Choroid plexus epithelial cell (primary cell): ENCODE measurements at places on chromosomes 2 and 18.
A peak's percentile ranks its signal among the peaks of the same experiment; 100 is the strongest.

DNA sequence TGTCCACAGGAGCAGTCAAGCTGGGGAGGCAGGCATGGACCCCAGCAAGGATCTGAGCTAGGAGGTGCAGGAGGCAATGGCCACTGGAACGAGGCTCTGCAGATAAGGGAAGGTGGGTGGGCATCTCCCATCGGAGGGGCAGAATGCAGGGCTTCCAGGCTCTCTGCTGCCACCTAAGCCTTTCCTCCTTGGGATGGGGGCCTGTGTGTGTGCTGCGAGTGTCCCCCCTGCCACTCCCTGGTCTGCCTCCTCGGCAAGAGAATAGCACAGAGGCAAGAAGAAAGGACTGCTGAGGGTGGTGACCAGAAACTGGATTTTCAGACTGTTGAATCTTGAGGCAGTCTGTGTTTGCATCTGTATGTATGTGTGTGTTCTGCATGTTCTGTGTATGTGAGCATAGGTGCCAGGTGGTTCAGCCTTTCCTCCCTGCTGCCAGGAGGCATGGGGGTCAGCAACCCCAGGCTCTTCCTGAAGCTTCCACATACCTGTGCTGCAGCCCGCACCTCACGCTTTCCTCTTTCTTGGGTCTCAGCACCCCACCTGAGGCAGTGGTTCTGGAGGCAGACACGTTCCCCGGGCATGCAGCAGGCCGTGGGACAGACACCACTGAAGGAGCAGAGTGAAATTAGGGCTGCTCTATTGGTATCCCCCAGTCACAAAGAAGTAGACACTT, 86.7 kb downstream of the EPAS1 start:
- no peak for DNase-seq

DNA sequence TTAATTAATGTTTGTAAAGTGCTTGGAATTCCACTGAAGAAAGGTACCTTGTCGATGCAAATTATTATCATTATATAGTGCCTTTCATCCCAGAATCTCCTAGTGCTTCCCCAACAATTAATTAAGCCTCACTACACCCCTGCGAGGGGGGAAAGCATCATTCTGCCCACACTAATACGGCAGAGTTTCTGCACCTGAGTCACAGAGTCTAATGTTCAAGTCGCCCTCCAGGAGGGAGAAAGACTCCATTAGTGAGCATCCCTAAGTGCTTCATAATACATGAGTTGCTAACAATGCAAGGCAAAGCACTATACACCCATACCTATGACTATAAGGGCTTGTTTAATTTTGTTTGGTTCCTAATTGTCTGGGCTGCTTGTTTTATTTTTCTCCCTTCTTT, 25.4 kb upstream of the NRP2 start:
- no peak for DNase-seq

DNA sequence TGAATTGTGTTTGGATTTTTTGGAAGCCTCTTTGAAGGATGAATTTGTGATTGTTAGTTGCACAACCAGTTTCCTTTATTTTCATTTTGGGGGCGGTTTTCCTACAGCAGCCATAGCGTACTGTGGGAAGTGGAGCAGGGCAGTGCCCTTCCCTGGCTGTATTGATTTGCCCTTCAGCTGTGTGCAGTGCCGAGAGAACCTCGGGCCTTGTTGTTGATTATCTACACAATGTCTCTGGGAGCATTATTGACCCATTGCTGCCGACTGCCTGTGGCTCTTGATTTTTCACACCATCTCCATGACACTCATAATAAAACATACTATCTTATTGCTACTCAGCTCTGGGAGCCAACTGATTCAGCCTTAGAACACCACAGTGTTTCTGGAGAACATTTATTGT, 162.2 kb upstream of the BOD1L2 start:
- no peak for DNase-seq

DNA sequence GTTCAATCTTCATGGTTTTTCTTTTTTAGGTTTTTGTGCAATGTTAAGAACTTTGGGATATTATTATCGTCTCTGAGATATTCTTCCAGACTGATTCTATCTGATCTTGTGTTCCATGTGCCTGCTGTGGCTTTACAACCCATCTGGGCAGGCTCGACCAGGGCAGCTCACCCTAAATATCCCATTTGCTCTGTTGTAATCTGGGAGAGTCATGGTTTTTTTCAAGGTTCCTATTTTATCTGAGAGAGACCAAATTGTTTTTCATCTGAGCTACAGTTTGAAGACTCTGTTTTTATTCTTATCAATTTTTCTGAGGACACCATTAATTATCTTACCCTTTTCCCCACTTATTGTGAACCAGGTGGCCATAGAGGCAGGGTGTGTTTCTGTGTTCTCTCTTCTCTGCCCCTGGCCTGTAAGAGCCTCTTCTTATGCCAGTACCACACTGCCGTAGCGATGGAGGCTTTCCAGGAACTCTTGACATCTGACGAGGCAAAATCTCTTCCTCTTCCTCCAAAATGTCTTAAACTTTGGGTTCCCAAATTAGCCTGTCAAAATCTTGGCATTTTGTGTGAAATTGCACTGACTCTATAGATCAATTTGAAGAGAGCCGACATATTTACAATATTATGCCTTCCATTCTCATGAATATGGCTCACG, 3.1 kb downstream of the SP140L start:
- DNase-seq = no peak

DNA sequence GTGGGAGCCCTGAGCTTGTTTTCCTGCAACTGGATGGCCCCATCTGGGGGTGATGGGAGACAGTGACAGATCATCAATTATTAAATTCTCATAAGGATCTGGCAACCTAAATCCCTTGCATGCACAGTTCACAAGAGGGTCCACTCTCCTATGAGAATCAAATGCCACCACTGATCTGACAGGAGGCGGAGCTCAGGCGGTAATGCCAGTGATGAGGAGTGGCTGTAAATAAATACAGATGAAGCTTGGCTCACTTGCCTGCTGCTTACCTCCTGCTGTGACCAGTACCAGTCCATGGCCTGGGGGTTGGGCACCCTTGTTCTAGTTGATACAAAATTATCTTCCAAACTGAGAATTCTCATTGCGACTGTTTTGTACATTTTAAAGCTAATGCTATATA, 258.6 kb downstream of the CTNNA2 start:
- no peak for DNase-seq

DNA sequence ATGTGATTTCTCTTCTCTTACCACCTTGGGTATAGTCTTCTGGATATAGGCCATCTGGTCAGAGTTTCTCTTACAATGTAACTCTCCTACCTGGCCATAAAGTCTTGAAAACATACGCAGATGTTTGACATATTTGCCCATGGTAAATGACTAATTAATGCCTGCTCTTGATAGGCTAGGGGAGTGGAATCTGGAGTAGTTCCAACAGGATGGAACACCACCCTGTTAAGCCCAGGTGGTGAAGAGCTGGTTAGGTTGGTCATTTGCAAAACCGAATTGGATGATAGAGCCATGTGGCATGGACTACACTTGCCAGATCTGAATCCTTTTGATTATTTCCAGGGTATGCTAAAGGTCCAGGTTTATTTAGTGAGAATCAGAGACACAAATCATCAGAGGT, 36.5 kb downstream of the HADHB start:
- no peak for DNase-seq

- DNase-seq = no peak
Observed at GRCh38 chr2:81648370-81648769, 1343.8 kb upstream of the LRRTM1 start.

DNA sequence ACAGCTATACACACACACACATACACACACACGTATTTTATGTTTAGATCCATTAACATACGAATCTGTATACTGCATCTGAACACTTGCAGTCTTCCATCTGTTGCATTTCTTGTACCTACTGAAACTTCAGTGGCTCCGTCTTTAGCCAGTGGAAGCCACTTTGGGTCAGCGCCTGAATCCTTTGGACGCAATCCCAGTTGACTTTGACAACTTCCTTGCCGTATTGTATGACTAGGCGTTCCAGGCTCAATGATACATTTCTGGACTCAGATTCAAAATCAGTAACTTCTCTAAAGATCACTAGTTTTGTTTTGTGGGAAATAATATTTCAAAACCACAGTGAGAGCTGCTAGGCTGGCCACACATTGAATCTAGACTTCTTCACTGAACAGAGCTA, 101.5 kb upstream of the GPC1 start:
- DNase-seq = no peak

GRCh38 chr2:31696068-31696467, 115.3 kb upstream of the SRD5A2 start:
- DNase-seq = no peak

DNA sequence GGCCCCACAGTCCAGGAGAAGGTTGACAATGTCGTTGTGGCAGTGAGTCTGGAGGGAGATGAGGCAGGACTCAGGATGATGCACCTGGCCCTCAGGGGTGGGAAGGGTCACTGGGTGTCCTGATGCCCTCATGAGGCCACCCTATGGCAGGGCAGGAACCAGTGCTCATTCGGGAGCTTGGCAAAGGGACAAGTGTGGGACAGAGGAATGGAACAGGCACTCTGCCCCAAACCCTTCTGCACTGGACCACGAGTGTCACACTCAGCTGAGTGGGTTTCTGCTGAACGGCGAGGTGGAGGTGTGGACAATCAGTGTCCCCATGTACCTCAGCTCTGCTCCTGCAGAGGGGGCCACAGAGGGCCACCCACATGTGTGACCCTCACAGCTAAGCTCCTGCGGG, 32.0 kb downstream of the ANKMY1 start:
- DNase-seq = no peak

GRCh38 chr2:236671896-236672562, 102.4 kb downstream of the ACKR3 start:
- no peak for DNase-seq

GRCh38 chr2:177015356-177015923, 197.2 kb upstream of the HNRNPA3 start:
- DNase-seq = no peak

- DNase-seq = no peak
Observed at GRCh38 chr2:223155956-223156355, 104.0 kb downstream of the KCNE4 start.

DNA sequence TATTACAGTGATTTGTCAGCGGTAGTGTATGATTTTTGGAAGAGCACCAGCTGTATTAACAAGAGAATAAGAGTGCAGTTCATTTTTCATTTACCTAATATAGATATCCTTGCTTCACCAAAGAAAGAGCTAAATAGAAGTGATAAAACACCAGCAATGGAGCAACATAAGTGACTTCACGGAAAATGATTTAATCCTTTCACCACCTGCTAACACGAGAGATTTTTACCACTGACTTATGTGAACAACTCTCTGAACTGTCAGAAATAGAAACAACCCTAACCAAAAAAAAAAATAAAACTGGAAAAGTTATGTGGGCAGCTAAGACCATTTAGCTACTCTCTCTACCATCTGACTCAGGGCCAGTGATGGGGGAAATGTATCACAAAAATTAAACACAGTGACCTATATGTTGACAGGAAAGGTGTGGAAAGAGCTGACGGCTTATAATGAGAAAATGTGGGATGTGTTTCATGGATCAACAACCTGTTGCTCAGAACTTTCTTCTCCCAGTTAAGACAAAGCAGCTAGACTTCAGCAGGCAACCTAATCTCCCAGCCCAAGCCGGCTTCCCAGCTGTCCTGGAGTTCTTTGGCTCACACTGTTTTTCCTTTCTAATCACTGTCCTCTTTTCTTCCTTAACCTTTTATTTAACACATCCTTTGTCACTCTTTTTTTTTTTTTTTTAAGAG, 272.7 kb downstream of the SS18 start:
- no peak for DNase-seq

- peak; percentile 68 for DNase-seq
Observed at GRCh38 chr2:100262555-100263320, 59.6 kb downstream of the LONRF2 start.

DNA sequence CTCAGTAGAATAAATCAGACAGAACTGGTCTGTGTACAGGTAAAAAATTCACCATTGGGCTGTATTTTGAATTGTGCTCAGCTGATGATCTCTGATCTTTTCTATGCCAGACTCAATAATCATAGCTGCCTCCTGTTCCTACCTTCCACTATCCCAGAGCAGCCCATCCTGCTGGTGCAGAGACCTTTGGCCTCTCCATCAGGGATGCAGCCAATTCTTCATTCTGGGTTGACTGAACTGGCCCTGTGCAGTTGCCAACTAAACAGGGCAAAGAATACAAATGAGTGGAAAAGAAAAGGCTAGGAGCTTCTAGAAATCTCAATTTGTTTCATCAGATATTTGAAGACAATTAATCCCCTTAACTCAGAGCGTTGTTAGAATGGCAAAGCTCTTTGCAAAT, 1781.3 kb upstream of the CELF4 start:
- no peak for DNase-seq

DNA sequence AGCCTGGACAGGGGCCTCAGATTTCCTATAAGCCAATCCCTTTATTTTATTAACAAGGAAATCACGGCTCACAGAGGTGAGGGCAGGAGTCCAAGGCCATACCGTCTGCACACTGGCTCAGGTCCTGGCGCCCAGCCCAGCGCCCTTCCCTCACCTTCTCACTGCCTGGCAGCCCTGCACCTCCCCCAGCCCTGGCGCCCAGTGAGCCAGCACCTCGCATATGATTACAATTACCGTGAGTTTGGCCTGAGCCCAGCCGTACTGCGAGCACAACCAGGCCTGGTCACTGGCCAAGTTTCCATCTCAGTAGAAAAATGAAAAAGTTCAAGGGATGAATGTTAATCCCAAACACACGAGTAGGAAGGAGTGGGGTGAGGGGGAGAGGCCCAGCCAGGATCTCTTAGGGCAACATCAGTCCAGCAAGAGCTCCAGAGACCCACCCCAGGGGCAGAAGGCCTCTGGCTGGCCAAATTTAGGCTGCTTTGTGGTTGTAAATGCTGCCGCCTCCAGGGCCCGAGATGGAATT, 68.4 kb downstream of the MCFD2 start:
- DNase-seq = peak; percentile 92

- DNase-seq = no peak
Observed at GRCh38 chr2:177271981-177272666, 7.6 kb upstream of the NFE2L2 start.

- DNase-seq = no peak
Observed at GRCh38 chr2:239150125-239151011, 250.5 kb downstream of the HDAC4 start.
